Stimulated activated effector memory CD8-positive, alpha-beta T cell treated with anti-CD3 and anti-CD28 coated beads, Interleukin-12 subunit alpha, Interleukin-12 subunit beta, amount 100 ng/mL, for 72 hours (primary cell): ENCODE measurements at places on chromosomes 7 and 10.

DNA sequence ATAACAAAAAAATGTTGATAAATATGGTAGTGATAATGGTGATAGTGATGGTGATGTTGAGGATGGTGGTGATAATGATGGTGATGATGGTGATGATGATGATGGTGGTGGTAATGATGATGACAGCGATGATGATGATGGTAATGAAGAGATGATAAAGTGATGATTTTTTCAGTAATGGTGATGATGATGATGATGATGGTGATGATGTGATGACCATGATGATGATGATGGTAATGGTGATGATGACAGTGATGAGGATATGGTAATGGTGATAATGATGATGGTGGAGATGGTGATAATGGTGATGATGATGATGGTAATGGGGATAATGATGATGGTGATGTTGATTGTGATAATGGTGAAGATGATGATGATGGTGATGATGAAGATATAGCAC lies 321.6 kb downstream of the TNS3 start:
- DNase-seq, result no peak

GRCh38 chr7:45087301-45088145 lies 1.2 kb downstream of the NACAD start:
- DNase-seq, result no peak

- DNase-seq, result no peak
Measured at GRCh38 chr10:122756656-122757055, 57.0 kb upstream of the C10orf120 start.

DNA sequence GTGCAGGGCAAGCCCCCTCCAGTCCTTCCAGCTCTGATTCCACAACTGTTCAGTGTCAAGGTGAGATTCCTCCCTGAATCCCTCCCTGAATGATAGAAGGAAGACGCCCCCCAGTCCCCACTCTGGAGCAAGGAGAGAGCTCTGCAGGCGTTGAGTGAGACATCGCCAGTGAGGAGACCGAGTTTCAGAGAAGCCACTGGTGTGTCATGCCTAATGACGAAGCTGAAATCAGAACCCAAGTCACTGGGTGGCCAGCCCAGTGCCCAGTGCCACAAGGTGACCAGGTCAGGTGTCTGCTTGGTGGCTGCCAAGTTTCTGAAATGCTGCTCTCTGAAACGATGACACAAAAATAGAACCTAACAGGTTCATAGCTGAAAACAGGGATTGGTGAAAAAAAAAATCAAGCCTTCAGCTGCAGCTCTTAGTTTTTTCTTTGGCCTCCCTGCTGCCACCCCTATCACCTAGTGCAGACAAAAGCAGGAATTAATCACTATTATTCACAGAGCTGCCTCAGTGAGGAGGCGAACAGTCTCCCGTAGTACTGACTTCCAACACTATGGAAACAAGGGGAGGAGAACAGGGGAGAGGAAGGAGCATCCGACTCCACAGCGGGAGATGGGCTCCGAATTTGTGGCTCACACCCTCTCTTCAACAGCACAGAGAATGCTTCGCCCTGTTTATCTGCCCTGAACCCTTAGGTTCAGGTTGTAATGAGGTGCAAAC lies 153.5 kb downstream of the ARHGAP12 start:
- no peak for DNase-seq

GRCh38 chr7:16293669-16294425 lies 127.5 kb downstream of the CRPPA start:
- no peak for DNase-seq
